Kidney tubule cell (primary cell): ENCODE measurements at places on chromosomes 11 and 22.
A peak's percentile ranks its signal among the peaks of the same experiment; 100 is the strongest.

GRCh38 chr11:78567209-78567608 lies 7.5 kb downstream of the NARS2 start:
- DNase-seq, result peak; percentile 92

DNA sequence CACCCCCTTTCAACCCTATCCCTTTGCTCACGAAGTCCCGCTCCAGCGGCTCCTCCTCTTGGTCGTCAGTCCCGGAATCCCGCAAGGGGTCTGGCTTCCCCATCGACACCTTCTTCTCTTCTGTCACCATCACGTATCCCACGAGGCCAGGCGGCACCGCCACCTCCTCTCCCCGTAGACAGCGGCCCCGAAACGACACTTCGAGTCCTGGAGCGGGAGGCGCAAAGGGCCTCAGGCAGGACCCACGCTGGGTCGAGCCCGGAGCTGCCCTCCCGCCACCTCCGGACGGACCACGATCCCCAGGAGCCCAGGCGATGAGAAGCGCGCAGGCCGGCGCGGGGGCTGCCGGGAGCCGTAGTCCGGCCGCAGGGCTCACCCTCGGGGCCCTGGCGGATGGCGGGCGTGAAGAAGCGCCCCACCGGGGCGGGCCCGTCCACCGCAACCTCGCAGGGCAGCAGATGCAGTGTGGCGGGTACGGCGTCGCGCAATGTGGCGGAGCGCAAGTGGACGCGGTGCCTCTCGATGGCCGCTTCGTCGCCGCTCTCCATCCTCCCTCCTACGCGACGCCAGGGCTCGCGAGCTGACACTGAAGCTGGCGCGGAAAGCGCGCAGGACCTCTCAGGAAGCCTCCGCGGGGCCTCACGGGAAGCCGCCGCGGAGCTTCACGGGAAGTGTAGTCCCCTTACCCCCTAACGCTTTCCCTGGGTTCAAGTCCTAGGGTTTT lies at the start of gene RNASEH2C:
RNASEH2C (minus strand) TSS at position 588 of the 724 bp plus-strand sequence; CDS start at position 548, 40 bp downstream.
- peak; percentile 83 for DNase-seq

GRCh38 chr22:23411739-23412138 lies 168.4 kb downstream of the IGLL1 start:
- no peak for DNase-seq

DNA sequence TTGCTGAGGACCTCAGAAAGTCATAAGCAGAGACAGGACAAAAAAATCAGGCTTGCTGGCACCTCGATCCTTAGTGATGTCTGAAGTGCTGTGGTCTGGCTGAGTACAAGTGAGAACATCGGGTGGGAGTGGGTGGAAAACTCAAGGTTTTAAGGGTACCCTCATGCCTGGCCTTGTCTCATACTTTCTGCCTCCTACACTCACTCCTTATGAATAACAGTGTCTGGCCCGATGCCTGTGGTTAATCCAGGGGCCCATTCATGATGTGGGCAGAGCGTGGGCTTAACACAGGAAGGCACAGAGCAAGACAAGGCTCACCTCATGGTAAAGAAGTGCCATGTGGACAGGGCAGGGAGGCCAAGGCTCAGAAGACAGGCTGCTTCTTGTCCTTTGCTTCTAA lies 11.0 kb upstream of the UCP3 start:
- no peak for DNase-seq

DNA sequence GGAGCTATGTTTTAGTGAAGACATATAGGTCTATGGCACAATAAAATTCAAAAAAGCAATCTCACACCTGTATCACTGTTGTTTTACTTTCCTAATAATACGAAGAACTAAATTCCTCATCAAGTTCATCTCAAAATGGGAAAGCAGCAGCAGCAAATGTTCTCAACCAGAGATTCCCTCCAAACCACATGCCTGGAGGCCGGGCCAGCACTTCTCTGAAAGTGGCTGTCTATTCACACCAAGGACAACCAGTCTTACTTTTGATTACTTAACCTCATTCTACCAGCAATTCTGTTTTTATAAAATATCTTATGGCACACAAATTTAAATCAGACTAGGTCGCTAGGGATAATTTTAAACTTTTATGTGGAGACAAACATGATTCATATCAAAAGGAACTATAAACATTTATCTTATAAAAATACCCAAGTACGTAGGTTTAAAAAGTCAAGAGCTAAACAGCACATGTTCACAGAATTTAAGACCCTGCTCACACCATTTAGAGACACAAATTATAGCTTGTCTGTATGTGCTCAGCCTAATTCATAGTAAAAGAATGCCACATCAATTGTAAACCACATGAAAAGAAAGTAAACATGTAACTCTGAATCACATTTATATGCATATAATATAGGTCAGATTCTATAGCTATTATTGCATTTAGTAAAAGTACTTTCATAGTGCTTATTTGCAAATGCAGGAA lies 46.1 kb downstream of the RRAS2 start:
- no peak for DNase-seq

- DNase-seq, result no peak
These were observed 14.9 kb upstream of the MIEF1 start for GRCh38 chr22:39486951-39487825.
